ENCODE measurements at places on chromosomes 16 and 17. TPM values are rescaled to one million over a fixed set of nuclear protein-coding genes. Genes with fewer than 3 reads are reported as not detected.

KRT31 gene
- total RNA-seq: not detected

FOXJ1 gene
- 0.29 TPM for total RNA-seq

HIC1 gene
- total RNA-seq: 13.2 TPM

HS3ST2 gene
- not detected for total RNA-seq

CBFA2T3 gene
- total RNA-seq: 0.12 TPM

DNA sequence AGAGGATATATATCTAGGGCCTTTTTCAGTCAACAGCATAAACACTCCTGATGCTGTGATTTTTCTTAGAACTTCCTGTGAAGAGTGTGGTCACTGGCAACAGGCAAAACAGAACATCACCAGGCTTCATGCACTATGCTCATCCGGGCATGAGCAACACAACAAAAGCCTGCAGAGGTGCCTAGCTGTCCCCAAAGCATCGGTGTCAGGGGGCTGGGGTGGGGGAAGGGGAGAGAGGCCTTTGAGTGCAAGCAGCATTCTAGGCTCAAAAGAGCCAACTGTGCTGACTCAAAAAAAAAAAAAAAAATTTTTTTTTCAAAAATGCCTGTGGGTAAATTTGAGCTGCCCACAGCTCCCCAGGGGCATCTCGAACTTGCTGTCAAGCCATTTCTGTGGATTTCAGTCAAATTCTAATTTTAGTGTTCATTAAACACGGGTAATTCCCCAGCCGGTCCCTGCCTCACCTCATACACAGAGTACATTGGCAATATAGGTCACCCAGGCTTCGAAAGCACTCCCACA lies 194.6 kb upstream of the DYNLRB2 start:
- H3K27me3 ChIP-seq: peaks cover 4% of the 10 kb centered on the region
- no peaks in the 10 kb centered on the region for H3K4me1 ChIP-seq
- H3K36me3 ChIP-seq: no peaks in the 10 kb centered on the region
- H3K27ac ChIP-seq: no peak overlapping the region
- H3K4me3 ChIP-seq: no peak overlapping the region

GRCh38 chr17:45160447-45161287 lies 1.0 kb upstream of the HEXIM2 start:
- peak overlapping the region; percentile 99 for H3K4me3 ChIP-seq
- peaks cover 20% of the 10 kb centered on the region for H3K36me3 ChIP-seq
- H3K27ac ChIP-seq: peak overlapping the region; percentile 99
- DNase-seq: peak; percentile 60
- peaks cover 2% of the 10 kb centered on the region for H3K27me3 ChIP-seq

- H3K4me3 ChIP-seq: no peak overlapping the region
- DNase-seq: no peak
- H3K4me1 ChIP-seq: peaks cover 3% of the 10 kb centered on the region
- no peak overlapping the region for H3K27ac ChIP-seq
- H3K36me3 ChIP-seq: no peaks in the 10 kb centered on the region
Measured at GRCh38 chr16:85603203-85603755, 9.8 kb upstream of the GSE1 start.

GRCh38 chr16:8996891-8997290 lies 33.2 kb upstream of the USP7 start:
- no peaks in the 10 kb centered on the region for H3K36me3 ChIP-seq
- no peak overlapping the region for H3K4me3 ChIP-seq
- no peak overlapping the region for H3K27ac ChIP-seq
- DNase-seq: no peak

DNA sequence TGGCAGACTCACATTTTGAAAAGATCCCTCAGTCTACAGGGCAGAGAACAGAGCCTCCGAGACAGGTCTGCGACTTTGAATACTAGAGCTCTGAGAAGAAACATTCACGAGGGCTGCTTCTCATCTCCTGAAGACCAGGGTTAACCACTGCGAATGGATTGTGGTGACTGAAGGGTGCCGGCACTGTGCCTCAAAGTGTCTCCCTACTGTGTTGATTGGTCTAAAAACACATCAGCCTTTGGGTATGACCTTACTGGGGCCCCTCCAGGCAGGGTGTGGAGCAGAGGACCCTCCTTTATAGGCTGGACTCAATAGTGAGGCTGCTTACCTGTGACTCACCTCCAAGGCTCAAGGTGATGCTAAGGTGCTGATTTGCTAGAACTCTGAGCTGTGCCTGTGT lies 2.6 kb upstream of the LGALS9 start:
- H3K27me3 ChIP-seq: no peaks in the 10 kb centered on the region
- peak; percentile 22 for DNase-seq
- H3K36me3 ChIP-seq: peaks cover 9% of the 10 kb centered on the region
- no peak overlapping the region for H3K4me3 ChIP-seq

DNA sequence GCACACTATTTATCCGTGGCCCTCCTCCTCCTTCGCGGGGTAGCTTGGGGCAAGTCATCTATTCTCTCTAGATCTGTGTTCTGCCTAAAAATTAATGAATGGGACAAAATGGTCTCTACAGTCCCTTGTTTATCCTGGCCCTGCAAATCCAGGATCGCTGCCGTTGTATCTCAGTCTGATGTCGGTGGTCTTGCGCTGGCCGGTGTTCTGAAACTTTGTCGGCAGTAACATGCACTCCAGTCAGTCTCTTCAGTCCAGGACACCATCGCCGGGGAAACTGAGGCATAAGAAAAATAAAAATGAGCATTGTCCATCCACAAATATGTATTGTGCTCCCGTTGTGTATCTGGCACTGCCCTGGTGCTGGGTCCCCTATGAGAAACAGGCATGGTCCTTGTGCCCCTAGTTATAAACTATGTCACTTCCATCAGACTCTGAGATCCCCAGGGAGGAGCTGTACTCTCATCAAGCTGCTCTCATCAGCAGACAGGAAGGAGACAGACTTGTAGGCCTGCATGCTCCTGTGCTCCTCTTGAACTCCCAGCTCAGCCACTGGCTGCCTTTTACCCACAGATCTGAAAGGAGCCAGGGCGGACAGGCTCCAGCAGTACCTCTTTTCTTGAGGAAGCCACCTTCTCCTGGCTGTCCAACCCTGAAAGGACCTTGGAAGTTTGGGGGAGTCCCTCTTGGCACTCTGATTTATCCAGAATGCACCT lies 13.7 kb upstream of the CA4 start:
- H3K36me3 ChIP-seq: peaks cover 7% of the 10 kb centered on the region
- H3K4me1 ChIP-seq: peaks cover 30% of the 10 kb centered on the region
- peaks cover 29% of the 10 kb centered on the region for H3K27me3 ChIP-seq
- no peak for DNase-seq
- H3K4me3 ChIP-seq: peak overlapping the region; percentile 88

GRCh38 chr17:55601874-55602364 lies 90.7 kb upstream of the SMIM36 start:
- no peak overlapping the region for H3K27ac ChIP-seq
- peaks cover 12% of the 10 kb centered on the region for H3K27me3 ChIP-seq
- no peak overlapping the region for H3K4me3 ChIP-seq
- DNase-seq: peak; percentile 18
- peaks cover 5% of the 10 kb centered on the region for H3K36me3 ChIP-seq
- no peaks in the 10 kb centered on the region for H3K4me1 ChIP-seq

DNA sequence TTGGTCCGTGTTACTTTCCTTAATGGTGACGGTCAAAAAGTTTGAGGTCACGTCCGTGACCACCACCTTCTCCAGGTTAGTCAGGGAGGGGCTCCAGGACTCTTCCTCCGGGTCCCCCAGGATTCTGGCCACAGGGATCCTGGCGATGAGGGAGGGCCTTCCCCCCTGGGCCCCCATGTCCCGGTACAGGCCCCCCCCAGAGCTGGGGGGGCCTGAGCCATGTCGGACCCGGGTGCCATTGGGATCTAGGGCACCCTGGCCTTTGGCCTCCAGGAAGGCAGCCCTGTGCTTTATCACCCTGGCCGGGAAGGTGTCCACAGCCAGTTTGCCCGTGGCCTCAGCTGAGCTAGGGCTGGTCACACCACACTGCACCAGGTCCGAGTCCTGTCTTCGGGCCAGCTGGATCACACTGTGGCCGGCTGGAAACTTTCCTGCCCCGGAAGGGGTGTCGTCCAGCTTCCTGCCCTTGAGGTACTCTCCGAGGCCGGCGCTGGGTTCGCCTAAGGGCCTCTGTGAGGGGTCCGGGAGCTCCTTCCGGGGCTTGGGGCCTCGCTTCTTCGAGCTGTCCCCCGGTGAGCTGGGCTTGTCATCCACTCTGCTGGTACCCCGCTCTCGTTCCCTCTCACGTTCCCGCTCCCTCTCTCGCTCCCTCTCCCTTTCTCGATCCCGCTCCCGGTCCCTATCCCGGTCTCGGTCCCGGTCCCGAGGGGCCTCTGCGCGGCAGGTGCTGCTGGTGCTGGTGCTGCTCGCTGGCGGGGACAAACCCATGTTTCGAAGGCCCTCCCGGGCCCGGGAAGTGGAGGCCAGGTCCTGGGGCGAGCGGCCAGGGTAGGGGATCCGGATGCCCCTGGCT lies 2.0 kb downstream of the CBX8 start:
- H3K36me3 ChIP-seq: no peaks in the 10 kb centered on the region
- no peak overlapping the region for H3K27ac ChIP-seq
- no peak overlapping the region for H3K4me3 ChIP-seq
- H3K4me1 ChIP-seq: peaks cover 22% of the 10 kb centered on the region
- no peak for DNase-seq
- H3K27me3 ChIP-seq: peaks cover 35% of the 10 kb centered on the region

- peak overlapping the region; percentile 82 for H3K4me3 ChIP-seq
- H3K36me3 ChIP-seq: peaks cover 19% of the 10 kb centered on the region
- H3K27ac ChIP-seq: peak overlapping the region; percentile 74
- DNase-seq: peak; percentile 6
- no peaks in the 10 kb centered on the region for H3K27me3 ChIP-seq
Measured at GRCh38 chr17:42285346-42286050, 2.8 kb upstream of the STAT5A start.

DNA sequence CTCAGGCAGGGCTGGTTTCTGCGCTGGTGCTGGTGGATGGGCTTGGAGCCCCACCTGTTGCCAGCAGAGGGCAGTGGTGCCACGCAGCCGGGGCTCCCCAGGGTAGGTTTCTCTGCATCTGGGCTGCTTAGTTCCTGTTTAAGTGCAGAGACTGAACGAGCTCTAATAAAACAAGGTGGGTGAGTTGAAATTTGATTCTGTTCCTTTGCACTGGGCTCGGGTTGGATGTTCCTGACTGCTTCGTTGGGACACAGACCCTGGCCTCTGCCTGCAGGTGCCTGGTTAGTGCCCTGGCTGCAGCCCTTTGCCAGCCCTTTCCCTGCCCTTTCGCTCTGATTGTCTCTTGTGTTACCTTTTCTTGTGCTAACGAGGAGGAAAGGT lies 30.0 kb downstream of the TBCD start:
- peak; percentile 88 for DNase-seq
- no peak overlapping the region for H3K4me3 ChIP-seq
- peaks cover 10% of the 10 kb centered on the region for H3K4me1 ChIP-seq
- peak overlapping the region; percentile 38 for H3K27ac ChIP-seq

Measured in activated CD4-positive, alpha-beta memory T cell treated with anti-CD3 and anti-CD28 coated beads for 36 hours (primary cell).